T-cell (primary cell): ENCODE measurements at places on chromosomes 1 and 21. TPM values are rescaled to one million over a fixed set of nuclear protein-coding genes. Genes with fewer than 3 reads are reported as not detected.

DNA sequence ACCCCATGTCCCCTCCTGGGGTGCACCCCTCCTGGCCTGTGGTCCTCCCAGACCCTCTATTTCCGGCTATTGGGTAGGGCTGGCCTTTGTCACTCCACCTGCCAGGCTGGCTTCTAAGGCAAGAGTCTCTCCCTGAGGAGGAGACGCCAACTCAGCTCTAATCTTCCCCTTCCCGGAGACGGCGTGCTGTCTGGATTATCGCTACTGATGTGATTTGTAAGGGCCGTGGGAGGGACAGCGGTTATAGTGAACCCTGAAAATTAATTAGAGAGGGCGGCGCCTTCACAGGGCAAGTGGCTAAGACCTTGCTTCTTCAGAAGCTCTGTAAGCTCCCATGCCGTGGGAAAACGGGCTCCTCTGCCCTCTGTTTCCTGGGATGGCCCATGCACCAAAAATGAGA lies 207.0 kb upstream of the VAMP3 start:
- DNase-seq = no peak

Gene THEM5
- total RNA-seq = not detected

Gene SPRR1A
- not detected for total RNA-seq

DNA sequence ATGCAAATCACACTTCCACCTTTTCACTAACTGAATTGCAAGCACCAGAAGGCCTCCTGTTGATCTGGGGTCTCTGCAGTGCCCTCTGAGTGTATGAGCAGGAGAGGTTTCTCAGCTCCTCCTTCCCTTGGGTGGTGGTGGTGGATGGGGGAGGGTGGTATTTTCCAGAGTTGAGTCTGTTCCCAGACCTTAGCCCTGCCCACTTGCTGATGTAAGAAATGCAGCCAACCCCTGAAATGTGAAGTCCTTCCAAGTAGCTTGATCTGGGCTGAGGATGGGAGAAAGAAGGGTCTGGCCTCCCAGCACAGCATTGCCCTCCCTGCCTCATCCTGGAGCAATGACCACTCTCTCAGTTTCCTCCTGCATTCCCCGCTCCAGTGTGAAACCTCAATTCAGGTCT lies 6.3 kb upstream of the FOXD2 start:
- DNase-seq = no peak

GRCh38 chr1:85440612-85441011 lies 24.3 kb downstream of the DDAH1 start:
- DNase-seq = no peak

- no peak for DNase-seq
Observed at GRCh38 chr1:82317671-82318070, 516.9 kb downstream of the ADGRL2 start.

GRCh38 chr1:196160066-196160795 lies 448.0 kb downstream of the KCNT2 start:
- no peak for DNase-seq

Gene GRIK3
- total RNA-seq = not detected

Gene LEPROT
- 27.0 TPM for total RNA-seq

Gene PADI1
- total RNA-seq = not detected

Gene SV2A
- 4.0 TPM for total RNA-seq

DNA sequence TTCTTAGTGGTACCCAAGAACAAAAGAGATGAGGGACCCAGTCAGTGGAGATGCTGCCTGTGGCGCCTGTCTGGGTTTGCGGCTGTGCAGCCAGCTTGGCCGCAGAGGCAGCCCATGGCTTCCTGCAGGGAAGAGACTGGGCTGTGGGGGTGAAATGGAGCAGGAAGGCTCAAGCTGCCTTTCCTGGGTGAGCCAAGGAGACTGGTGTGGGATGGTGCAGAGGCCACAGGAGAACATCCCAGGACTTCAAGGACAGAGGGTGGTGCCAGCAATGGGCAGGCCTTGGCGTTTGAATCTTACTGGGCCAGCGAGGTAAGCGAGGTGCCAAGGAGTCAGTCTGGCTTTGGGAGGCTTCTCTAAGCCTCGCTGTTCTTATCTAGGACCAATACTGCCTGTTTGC lies 26.4 kb downstream of the KCNA10 start:
- DNase-seq = no peak

Gene TFF1
- not detected for total RNA-seq
